ENCODE measurements at places on chromosomes 7 and 10.
A peak's percentile ranks its signal among the peaks of the same experiment; 100 is the strongest.

GRCh38 chr7:98034081-98035035 is 44.4 kb upstream of the OCM2 start:
- no peak for DNase-seq

DNA sequence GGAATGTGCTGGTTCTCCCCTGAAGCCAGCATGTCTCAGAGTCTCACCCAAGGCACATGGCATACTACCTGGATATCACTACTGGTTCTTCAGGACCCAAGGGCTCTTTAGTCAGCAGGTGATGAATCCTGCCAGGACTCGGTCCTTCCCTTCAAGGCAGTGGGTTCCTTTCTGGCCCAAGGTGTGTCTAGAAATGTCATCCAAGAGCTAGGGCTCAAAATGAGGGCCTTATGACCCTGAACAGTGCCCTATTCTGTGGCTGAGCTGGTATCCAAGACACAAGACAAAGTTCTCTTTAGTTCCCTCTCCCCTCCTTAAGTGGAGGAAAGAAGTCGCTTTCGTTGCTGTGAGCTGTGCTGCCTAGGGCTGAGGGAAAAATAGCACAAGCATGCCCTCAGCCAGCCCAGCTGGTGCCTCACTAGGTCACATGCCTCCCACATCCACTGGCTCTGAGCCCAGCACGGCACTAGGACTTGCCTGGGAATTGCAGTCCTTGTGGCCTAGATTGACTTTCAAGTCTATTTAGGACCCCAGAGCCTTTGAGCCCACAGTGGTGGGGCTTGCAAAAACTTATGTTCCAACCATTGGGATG is 106.0 kb downstream of the BMS1 start:
- DNase-seq: no peak

GRCh38 chr10:93090619-93091018 is 16.9 kb downstream of the CYP26A1 start:
- no peak for DNase-seq

DNA sequence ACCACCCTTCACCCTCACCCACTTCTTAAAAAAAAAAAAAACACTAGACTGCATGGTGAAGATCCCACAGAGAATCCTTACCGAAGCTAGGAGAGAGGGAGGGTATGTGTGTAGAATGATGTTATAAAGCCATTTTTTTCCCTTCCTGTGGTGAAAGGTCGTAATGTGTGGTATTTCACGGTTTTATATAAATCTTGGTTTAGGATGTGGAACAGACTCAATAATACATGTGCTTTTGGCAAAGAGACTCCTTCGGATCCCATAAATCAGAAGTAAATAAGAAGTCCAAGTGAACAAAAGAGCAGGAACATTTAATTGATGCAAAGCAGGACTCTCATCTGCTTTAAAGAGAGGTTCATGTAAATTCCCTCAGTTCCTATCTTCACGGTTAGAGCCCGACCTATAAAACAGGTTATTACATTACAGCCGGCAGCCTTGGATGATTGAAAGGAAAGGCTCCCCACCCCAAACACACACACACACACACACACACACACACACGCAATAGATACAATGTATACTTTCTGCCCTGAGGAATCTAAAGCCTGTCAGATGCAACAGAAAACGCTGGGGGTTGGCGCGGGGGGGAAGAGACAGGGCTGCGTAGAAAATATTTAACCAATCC is 8.8 kb downstream of the DLX5 start:
- no peak for DNase-seq

DNA sequence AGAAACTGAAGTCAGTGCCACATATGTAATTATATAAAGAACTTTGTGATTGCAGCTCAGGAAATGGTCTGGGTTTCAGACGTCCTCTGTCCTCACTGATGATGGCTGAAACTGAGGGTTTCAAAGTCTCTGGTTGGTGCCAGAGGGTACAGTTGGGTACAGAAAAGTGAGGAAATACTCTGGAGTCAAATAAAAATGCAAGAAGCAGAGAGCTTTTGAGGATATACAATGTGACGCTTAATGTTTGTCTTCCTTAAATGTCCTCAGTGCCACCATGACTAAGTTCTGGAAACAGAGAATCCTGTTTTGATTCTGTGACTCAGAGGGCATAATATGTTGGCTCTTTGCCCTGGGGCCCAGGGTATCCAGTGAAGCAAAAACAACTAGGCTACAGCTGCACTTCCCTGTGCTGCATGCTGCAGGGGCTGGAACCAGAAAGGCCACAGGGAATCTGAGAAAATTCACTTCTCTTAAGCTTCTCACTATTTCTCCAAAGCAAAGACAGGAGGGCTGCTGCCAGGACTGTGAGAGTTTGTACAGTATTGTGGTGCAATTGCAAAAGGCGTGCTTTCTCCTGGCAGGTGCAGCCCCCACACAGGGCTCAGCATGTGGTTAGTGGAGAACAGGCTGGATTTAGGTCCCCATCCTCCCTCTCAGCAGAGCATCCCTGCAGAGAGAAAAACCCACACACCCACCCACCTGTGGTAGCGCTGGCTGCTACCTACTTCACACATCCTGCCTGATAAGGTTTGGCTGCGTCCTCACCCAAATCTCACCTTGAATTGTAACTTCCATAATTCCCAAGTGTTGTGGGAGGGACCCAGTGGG is 169.5 kb upstream of the SVIL start:
- DNase-seq: peak; percentile 94

DNA sequence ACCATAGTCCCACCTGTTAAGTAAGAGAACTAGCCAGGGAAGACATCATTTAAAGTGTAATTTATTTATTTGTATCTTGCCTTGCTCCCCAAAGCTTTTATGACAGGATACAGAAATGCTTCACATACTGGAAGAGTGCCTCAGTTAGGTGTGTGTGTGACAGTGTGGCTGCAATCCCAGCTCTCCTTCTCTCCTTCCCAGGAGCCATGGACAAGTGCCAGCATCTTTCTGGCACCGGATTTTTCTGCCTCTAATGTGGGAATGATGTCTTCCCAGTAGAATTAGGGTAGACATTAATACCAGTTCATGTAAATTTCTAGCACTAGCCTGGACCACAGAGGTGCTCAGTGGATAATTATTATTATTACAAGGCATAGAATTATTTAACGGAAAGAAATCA is 30.3 kb upstream of the ATXN7L1 start:
- DNase-seq: no peak

DNA sequence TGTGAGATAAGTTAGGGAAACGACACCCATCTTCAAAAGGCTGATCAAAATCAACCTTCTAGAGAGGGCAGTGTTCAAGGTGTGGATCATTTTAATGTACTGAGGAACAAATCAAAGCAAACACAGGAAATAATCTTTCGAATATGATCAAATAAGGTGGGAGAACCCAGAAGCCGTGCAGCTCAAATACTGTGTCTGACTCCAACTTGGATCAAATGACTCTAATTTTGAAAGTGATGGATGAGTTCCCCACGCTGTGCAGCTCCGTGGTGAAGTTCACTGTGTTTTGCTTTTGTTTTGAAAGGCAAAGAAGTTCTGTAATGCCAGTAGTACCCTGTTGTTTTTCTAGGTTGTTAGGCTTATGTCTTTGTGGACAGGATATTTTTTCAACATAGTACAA is 250.9 kb downstream of the SFMBT2 start:
- DNase-seq: no peak

DNA sequence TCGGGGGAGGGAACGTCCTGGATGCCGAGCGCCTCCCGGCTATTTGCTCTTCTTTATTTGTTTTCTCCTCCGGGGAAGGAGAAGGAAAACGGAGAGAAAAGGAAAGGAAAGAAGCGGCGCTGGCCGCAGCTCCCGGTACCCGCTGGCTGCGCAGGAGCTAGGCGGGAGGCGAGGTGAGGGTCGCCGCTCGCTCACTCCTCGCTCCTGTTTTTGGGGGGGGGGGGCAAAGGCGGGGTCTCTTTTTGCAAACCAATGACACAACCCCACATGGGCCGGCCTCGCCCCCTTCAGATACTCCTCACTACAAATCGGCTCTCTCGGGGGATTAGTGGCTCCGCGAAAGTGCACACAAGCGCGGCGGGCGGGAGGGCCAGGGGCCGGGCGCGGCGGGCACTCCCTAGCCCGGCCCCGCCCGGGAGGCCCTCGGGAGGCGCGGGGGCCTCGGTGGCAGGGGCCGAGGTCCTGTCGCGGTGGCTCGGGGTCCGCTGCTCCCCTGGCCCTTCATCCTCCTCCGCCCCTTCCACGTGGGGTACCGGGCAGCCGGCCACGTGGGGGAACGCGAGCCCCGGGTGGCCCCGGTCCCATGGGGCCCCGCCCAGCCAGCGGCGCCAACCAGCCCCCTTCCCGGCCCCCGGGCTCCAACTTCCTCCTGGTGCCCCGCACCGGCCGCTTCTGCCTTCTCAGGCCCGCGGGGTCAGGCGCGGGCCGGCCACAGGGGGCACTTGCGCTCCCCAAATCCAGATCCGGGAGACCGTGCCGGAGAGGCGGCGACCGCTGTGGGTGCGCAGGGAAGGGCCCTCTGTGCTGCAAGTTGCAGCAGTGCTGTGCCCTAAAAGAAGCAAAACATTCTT is 718 bp upstream of the CTBP2 start:
- DNase-seq: peak; percentile 68

- DNase-seq: no peak
Measured at GRCh38 chr7:111029574-111030251, 61.2 kb upstream of the LRRN3 start.

- DNase-seq: no peak
Measured at GRCh38 chr10:98300526-98301229, 32.7 kb upstream of the LOXL4 start.

DNA sequence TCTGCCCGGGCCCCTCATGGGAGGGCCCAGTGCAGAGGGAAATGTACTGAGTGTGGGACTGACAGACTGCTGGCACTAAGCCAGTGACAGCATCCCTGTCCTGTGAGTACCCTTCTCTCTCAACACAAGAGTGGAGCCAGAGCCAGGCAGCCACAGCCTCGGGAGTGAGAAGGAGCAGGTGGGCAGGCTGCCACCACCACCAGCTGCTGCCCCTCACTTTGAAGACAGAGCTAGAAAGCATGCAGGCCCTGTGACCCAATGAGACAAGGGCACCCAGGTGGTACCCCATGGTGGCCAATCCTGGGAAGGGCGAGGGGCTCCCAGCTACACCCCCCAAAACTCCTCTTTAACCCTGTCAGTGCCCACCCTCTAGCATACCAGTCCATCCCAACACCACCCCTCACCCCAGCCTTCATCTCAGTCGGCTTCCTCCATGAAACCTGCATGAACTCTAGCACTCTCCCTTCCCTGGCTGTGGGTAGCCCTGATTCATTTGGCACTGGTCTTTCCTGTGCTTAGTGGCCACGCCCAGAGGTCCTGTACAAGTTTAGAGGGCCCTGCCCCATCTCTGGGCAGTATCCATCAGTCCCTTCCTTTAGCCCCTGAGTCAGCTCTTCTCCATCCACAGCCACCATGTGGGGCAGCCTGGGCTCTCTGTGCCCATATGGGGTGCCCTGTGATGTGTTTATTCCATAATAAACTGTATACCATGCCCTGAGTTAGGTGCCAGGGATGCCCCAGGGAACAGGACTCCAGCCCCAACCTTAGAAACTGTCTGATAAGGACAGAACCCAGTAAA is 207.0 kb upstream of the ZMIZ1 start:
- no peak for DNase-seq

DNA sequence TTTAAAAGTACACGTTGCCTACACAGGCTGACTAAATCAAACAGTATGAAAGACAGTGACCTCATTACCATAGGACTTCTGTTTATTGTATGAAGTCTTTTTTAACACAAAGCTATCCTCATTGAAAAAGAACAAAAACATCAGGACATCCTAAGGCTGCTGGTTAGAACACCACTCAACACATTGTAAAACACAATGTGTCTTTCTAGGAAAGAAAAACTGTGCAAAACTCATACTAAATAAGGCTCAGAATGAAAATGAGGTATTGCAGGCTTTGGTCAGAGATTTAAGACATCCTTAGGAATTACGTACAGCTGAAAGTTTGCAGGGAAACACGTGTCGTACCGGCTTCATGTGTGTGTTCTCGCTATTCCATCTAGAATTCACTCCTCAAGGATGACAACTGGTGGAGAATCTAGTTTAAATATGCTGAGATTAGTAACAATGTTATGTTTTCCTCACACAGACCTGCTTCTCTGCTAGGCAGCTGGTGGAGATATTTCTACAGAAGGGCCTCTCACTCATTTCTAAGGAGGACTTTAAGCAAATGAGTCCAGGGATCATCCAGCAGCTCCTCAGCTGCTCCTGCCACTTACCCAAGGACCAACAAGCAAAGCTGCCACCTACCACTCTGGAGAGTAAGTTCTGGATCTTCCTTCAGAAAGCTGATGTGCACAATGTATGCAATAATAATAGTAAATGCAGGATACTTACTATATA is 29.3 kb downstream of the SLC39A12 start:
- DNase-seq: no peak
